ENCODE measurements at places on chromosomes 12 and 14.

- peak; percentile 28 for DNase-seq
Observed at GRCh38 chr14:50726372-50727107, 58.4 kb upstream of the SAV1 start.

DNA sequence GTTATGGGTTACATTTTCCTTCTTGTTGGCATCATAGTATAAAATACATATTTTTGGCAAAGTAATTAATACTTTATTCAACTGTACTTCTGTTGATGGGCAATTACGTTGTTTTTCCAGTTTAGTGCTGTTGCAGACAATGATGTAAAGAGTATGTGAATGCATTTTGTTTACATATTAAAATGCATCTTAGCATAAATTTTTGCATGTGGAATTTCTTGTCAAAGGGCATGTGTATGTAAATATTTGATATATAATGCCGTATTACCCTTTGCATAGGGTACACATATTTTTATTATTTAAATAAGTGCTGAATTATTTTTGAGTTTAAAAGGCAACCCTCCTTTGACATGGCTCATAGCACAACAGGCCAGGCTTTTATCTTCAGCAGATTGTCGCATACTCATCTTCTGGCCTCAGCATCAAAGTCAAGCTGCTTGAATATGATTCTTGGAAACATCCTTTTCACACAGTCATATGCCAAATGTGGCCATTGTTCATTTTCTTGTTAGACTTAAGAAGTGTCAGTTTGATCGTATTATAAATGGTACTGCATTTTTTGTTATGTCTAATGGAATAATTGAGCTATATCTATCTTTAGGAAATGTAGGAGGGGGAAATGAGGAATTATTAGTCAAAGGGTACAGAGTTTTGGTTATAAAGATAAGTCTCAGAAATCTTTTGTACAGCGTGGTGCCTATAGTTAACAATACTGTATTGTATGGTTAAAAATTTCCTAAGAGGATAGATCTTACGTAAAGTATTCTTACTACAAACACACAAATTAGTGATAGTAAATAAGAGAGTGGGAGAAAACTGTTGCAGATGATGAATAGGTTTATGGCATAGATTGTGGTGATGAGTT lies 138.5 kb downstream of the FUT8 start:
- no peak for DNase-seq

DNA sequence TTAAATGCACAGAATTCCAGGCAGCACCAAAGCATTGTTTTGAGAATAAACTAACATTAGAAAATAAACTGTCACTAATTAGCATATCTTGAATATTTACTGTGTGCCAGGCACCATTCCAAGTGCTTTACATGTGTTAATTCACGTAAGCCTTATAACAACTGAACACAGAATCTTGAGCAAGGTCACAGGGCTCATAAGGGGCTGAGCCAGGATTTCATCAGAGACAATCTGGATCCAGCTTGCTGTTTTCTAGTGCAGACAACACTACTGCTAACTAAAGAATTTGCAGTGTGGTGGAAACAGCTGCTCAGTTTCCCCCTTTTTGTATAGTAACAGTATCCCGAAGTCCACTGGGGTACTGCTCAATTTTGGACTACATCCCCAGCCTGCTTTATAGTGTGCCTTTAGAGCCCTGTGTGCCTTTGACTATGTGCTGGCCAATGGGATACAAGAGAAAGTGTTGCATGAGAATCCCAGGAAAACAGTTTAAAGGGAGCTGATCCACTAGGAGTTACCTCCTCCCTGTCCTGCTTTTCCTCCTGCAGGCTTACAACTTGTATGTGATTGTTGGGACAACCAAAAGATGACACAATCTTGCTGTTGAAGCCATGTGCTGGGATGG lies 36.0 kb upstream of the RMST start:
- DNase-seq = no peak

DNA sequence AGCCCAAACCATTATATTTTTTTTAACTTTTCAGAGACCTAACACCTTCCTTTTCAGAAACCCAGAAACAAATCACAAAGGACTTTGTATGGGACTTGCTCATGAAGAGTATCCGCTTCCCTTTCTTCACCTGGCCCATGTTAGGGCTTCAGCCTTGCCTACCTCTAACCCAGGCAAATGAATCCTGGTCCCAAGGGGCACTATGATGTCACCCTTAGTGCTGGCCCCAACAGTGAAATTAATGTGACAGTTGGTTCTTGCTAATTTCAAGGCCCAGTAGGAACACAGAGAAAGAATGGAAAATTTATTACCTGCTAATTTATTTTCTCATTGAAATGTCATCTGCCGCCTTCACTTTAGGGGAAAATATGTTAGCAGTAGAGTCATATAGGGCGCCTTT lies 179.8 kb upstream of the NRXN3 start:
- DNase-seq = no peak
